ENCODE measurements at places on chromosomes 13 and 19. TPM values are rescaled to one million over a fixed set of nuclear protein-coding genes. Genes with fewer than 3 reads are reported as not detected.

DNA sequence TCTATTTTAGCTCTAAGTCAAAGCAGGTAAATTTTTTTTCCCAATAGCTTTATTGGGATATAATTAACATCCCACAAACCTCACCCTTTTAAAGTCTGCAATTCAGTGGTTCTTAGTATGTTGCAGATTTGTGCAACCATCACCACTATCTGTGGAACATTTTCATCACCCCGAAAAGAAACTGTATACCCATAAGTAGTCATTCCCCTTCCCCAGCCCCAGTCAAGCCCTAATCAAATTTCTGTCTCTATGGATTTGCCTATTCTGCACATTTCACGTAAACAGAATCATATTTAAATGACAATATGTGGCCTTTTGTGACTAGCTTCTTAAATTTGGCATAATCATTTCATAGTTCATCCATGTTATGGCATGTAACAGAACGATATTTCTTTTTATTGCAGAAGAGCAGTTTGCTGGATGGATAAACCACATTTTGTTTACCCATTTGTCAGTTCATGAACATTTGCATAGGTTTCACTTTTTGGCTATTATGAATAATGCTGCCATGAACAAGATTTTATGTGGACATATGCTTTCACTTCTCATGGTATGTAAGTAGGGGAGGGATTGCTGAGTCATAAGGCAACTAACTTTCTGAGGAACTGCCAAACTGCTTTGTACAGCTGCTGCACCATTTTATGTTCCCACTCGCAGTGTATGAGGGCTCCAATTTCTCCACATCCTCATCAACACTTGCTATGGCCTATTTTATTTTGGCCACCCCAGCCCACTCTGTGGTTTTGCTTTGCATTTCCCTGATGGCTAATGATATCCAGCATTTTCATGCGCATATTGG lies 10.9 kb downstream of the SLC46A3 start:
- no peaks in the 10 kb centered on the region for H3K27me3 ChIP-seq
- H3K36me3 ChIP-seq, result no peaks in the 10 kb centered on the region
- peak; percentile 44 for DNase-seq
- no peak overlapping the region for H3K4me3 ChIP-seq

- DNase-seq, result no peak
- H3K27me3 ChIP-seq, result no peaks in the 10 kb centered on the region
- H3K4me3 ChIP-seq, result no peak overlapping the region
- peaks cover 2% of the 10 kb centered on the region for H3K4me1 ChIP-seq
- no peaks in the 10 kb centered on the region for H3K36me3 ChIP-seq
Measured at GRCh38 chr13:97133955-97134354, 88.2 kb upstream of the MBNL2 start.

SH2D3A gene
- 3.3 TPM for total RNA-seq

DNA sequence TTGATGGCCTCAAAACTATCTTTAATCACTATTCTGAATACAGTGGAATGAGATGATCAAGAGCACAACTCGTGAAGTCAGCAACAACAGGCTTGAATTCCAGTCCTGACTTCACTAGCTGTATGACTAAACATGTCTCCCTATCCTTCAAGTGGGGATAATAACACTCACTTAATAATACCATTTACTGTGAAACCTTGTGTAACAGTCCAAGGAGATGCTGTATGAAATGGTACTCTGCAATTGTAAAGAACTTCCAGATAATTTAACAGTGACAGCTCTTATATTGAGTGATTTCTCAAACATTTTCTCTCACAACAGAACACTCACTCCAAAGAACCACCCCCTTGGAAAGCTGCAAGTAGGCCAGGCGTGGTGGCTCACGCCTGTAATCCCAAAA lies 823.1 kb downstream of the DIAPH3 start:
- no peaks in the 10 kb centered on the region for H3K27me3 ChIP-seq
- no peaks in the 10 kb centered on the region for H3K4me1 ChIP-seq
- H3K27ac ChIP-seq, result no peak overlapping the region
- no peak for DNase-seq

DNA sequence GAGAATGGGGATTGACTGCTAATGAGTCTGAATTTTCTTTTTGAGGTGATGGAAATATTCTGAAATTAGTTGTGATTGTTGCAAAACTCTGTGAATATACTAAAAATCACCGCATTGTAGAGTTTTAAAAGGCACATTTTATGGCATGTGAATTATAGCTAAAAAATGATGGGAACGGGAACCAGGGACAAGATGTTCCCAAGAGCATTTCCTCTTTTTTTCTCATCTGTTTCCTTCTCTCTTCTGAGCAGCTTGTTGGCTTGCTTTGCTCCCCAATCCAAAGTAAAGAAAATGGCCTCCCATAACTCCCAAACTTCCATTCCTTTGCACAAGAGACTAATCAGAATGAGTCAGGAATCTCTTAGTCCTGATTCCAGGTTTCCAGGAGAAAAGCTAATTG lies 459.2 kb downstream of the TSHZ3 start:
- no peak for DNase-seq
- H3K27ac ChIP-seq, result no peak overlapping the region

PLK5 gene
- not detected for total RNA-seq

DNA sequence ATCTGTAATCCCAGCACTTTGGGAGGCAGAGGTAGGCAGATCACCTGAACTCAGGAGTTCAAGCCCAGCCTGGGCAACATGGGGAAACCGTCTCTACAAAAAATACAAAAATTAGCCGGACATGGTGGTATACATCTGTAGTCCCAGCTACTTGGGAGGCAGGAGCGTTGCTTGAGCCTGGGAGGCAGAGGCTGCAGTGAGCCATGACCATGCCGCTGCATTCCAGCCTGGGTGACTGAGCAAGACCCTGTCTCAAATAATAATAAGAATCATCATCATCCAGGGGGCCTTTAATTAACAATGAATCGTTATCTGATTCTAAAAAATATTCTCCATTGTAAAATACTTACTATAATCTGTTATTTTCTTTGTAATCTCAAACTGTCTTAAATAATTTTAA lies 283.4 kb downstream of the DACH1 start:
- no peak overlapping the region for H3K27ac ChIP-seq
- no peak for DNase-seq
- H3K36me3 ChIP-seq, result no peaks in the 10 kb centered on the region
- H3K27me3 ChIP-seq, result no peaks in the 10 kb centered on the region
- H3K4me3 ChIP-seq, result no peak overlapping the region
- no peaks in the 10 kb centered on the region for H3K4me1 ChIP-seq

Measured in Karpas-422 (cell line).